ENCODE measurements at places on chromosomes 2 and 18. TPM values are rescaled to one million over a fixed set of nuclear protein-coding genes. Genes with fewer than 3 reads are reported as not detected.

The MC5R gene
- polyA plus RNA-seq = 0.66 TPM

The CCDC68 gene
- polyA plus RNA-seq = 46.3 TPM

The ZBTB7C gene
- 1.7 TPM for polyA plus RNA-seq

The NPPC gene
- 0.87 TPM for polyA plus RNA-seq

The NGEF gene
- polyA plus RNA-seq = 22.9 TPM

The PLEKHA3 gene
- polyA plus RNA-seq = 12.9 TPM

The LNPK gene
- 17.9 TPM for polyA plus RNA-seq

- H3K4me1 ChIP-seq = no peaks in the 10 kb centered on the region
- no peak for DNase-seq
- no peaks in the 10 kb centered on the region for H3K27me3 ChIP-seq
- H3K4me3 ChIP-seq = no peak overlapping the region
Observed at GRCh38 chr2:145851730-145852129, 1331.8 kb upstream of the ZEB2 start.

GRCh38 chr18:61199171-61199848 is 133.9 kb upstream of the CDH20 start:
- no peaks in the 10 kb centered on the region for H3K4me1 ChIP-seq
- H3K27me3 ChIP-seq = no peaks in the 10 kb centered on the region

- peaks cover 16% of the 10 kb centered on the region for H3K4me1 ChIP-seq
- DNase-seq = no peak
- H3K27ac ChIP-seq = no peak overlapping the region
- no peak overlapping the region for H3K4me3 ChIP-seq
- no peaks in the 10 kb centered on the region for H3K27me3 ChIP-seq
Observed at GRCh38 chr2:233359823-233360222, 5.5 kb downstream of the DGKD start.

- peaks cover 9% of the 10 kb centered on the region for H3K4me1 ChIP-seq
- no peak overlapping the region for H3K4me3 ChIP-seq
- no peak overlapping the region for H3K27ac ChIP-seq
- peaks cover 12% of the 10 kb centered on the region for H3K36me3 ChIP-seq
- no peak for DNase-seq
- H3K27me3 ChIP-seq = no peaks in the 10 kb centered on the region
Observed at GRCh38 chr2:63866009-63866709, 24.5 kb downstream of the UGP2 start.

GRCh38 chr2:71457123-71457915 is 4.0 kb downstream of the DYSF start:
- H3K4me3 ChIP-seq = no peak overlapping the region
- no peak for DNase-seq
- H3K27me3 ChIP-seq = peaks cover 34% of the 10 kb centered on the region
- H3K27ac ChIP-seq = no peak overlapping the region
- H3K36me3 ChIP-seq = no peaks in the 10 kb centered on the region

DNA sequence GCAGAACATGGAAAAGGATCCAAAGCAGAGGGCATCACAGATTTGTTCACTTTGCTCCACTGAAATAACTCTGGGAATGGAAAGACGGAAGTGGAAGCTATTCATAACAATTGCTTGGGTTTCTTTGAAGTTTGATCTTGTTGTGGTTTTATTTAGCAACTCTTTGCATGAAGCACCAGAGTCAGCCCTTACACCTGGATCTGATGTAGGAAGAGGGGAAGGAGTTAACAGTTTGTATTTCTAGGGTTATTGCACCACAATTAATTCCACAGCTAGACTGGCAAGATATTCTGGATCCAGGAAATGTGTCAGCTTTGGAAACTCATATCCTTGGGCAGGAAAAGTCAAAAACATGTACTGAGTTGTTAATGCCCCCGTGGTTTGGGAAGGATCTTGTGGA is 1143.4 kb downstream of the CNTNAP5 start:
- no peak for DNase-seq
- H3K36me3 ChIP-seq = no peaks in the 10 kb centered on the region
- H3K4me3 ChIP-seq = no peak overlapping the region
- no peak overlapping the region for H3K27ac ChIP-seq
- no peaks in the 10 kb centered on the region for H3K4me1 ChIP-seq
- H3K27me3 ChIP-seq = no peaks in the 10 kb centered on the region

DNA sequence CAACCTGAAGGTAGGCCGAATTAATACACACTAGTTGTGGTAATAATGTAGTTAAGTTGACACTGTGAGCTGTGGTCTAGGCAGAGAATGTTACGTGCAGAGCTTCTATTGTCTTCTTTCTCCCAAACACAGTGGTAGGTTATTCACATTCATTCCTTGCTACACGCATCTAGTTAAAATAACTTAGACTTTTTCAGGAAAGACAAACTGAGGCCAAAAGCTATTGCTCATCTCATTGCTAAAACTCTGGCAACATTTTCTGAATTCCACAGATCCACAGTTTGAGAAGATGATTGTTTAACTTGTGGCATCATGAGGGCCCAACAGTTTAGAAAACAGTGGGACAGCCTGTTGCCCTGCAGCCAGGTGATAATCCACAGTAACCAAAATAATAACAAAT is 850.4 kb upstream of the FSHR start:
- no peak for DNase-seq
- H3K27me3 ChIP-seq = no peaks in the 10 kb centered on the region
- no peak overlapping the region for H3K4me3 ChIP-seq
- no peaks in the 10 kb centered on the region for H3K36me3 ChIP-seq
- no peak overlapping the region for H3K27ac ChIP-seq

DNA sequence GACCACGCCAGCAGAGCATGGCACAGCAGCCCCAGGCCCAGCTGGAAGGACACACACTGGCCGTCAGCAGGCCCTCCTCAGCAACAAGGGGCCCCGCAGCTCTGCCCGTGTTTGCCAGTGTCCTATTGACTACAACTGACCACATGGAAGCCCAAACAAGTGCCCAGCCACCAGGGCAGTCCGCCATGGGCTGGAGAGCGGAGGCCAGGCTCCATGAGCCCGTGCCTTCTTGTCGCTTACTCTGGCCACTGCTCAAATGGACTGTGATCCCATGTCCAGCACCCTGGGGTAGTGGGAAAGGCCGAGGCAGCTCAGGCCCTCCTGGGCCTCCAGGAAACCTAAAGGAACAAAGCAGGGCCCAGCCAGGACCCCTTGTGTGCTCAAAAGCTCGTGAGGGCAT is 53.9 kb upstream of the TAF1B start:
- H3K36me3 ChIP-seq = no peaks in the 10 kb centered on the region
- H3K27me3 ChIP-seq = no peaks in the 10 kb centered on the region
- H3K4me1 ChIP-seq = peaks cover 11% of the 10 kb centered on the region
- H3K4me3 ChIP-seq = no peak overlapping the region
- no peak overlapping the region for H3K27ac ChIP-seq

DNA sequence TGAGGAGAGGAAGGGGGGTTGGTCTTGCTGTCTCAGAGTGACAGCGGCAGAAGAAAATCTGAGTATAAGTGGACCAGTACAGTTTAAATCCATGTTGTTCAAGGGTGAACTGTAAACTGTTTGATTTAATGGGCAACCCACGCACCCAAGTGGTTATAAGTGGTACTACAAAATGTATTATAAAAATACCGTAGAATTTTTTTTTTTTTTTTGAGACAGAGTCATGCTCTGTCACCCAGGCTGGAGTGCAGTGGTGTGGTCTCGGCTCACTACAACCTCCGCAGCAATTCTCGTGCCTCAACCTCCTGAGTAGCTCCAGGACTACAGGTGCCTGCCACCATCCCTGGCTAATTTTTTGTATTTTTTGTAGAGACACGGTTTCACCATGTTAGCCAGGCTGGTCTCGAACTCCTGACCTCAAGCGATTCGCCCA is 2.1 kb upstream of the CHCHD5 start:
- peak; percentile 51 for DNase-seq
- peaks cover 14% of the 10 kb centered on the region for H3K36me3 ChIP-seq
- H3K27ac ChIP-seq = no peak overlapping the region
- H3K27me3 ChIP-seq = no peaks in the 10 kb centered on the region

- H3K4me1 ChIP-seq = no peaks in the 10 kb centered on the region
- H3K4me3 ChIP-seq = no peak overlapping the region
- H3K27me3 ChIP-seq = no peaks in the 10 kb centered on the region
- H3K27ac ChIP-seq = no peak overlapping the region
Observed at GRCh38 chr18:5998907-5999306, 103.6 kb upstream of the TMEM200C start.

DNA sequence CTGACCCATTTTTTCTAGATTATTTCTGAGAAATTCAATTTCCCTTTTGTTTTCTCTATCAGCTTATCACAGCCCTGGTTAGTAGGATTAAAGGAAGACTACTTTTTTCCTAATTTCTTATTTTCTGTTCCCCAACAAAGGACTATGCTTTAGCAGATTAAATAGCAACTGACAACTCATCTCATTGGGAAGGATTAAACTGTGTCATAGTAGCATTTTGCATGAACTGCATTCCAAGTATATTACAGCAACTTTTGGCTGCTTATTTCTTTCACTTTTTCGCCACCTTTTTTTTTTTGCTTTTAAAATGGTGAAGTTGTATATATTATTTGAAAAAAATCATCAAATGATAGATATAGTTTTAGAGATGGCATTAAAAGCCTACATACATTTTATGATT is 570.3 kb downstream of the FBXO15 start:
- no peaks in the 10 kb centered on the region for H3K4me1 ChIP-seq
- H3K27ac ChIP-seq = no peak overlapping the region
- no peak for DNase-seq
- H3K27me3 ChIP-seq = no peaks in the 10 kb centered on the region
- H3K4me3 ChIP-seq = no peak overlapping the region

GRCh38 chr2:189601043-189601442 is 20.5 kb upstream of the SLC40A1 start:
- H3K4me1 ChIP-seq = no peaks in the 10 kb centered on the region
- no peak overlapping the region for H3K27ac ChIP-seq
- no peak for DNase-seq

GRCh38 chr2:176278927-176279326 is 9.7 kb downstream of the MTX2 start:
- DNase-seq = no peak
- no peaks in the 10 kb centered on the region for H3K27me3 ChIP-seq
- no peaks in the 10 kb centered on the region for H3K4me1 ChIP-seq
- H3K4me3 ChIP-seq = no peak overlapping the region

DNA sequence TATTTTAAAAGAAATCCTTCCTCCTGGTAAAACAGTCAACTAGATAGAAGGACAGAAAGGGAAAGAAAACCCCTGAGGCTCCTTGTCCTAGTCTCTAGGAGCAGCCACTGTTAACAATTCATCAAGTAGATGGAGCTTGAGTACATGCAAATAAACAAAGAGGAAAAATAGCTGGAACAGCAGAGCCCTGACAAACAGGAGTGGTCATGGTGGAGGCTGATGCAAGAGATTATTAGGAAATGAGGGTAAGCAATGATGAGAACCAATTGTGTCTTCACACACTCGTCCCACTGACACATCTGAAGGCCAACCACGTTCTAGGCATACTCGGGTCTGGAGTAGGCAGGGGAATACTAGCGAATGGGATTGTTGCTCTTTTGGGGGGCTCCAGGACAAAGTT is 9.2 kb downstream of the DLGAP1 start:
- DNase-seq = no peak
- no peaks in the 10 kb centered on the region for H3K4me1 ChIP-seq
- H3K4me3 ChIP-seq = no peak overlapping the region
- H3K36me3 ChIP-seq = no peaks in the 10 kb centered on the region
- no peak overlapping the region for H3K27ac ChIP-seq

GRCh38 chr2:26610504-26611335 is 30.4 kb downstream of the CIB4 start:
- H3K27ac ChIP-seq = peak overlapping the region; percentile 46
- peaks cover 41% of the 10 kb centered on the region for H3K4me1 ChIP-seq
- H3K4me3 ChIP-seq = no peak overlapping the region
- no peak for DNase-seq
- H3K36me3 ChIP-seq = no peaks in the 10 kb centered on the region

DNA sequence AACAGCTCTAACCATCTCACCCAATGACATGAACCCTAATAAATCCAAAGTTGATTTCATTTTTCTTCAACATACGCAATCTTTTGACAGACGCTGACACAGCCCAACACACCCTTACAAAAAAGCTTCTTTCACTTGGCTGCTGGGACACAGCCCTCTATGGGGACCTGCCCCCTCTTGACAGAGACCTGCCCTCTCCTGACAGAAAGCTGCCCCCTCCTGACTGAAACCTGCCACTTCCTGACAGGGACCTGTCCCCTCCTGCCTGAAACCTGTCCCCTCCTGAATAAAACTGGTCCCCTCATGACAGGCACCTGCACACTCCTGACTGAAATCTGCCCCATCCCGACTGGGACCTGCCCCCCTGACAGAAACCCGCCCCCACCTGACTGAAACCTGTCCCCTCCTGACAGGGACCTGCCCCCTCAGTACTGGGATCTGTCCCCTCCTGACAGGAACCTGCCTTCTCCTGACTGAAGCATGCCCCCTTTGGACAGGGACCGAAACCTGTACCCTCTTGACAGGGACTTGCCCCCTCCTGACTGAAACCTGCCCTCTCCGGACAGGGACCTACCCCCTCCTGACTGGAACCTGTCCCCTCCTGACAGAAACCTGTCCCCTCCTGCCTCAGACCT is 87.9 kb downstream of the PXDN start:
- H3K27me3 ChIP-seq = no peaks in the 10 kb centered on the region
- H3K4me1 ChIP-seq = no peaks in the 10 kb centered on the region
- H3K4me3 ChIP-seq = no peak overlapping the region
- H3K27ac ChIP-seq = no peak overlapping the region
- H3K36me3 ChIP-seq = peaks cover 33% of the 10 kb centered on the region

DNA sequence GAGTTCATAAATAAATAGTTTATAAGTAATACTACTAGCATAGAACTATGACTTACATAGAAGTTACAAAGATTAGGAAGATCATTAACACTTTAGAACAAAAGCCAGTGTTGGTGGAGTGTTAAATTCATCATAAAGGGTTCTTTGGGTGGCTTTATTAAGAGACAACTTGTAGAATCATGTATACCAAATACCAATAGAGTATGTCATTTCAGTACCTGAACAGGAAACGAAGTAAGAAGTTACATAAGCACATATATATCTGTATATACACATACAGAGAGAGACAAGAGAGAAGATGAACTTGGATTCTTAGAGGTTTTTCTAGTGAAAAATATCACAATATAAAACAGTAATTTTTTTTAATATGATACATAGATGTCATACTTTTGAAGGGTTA is 82.5 kb upstream of the OTX1 start:
- H3K27me3 ChIP-seq = no peaks in the 10 kb centered on the region
- no peak overlapping the region for H3K4me3 ChIP-seq
- DNase-seq = no peak
- H3K27ac ChIP-seq = no peak overlapping the region

DNA sequence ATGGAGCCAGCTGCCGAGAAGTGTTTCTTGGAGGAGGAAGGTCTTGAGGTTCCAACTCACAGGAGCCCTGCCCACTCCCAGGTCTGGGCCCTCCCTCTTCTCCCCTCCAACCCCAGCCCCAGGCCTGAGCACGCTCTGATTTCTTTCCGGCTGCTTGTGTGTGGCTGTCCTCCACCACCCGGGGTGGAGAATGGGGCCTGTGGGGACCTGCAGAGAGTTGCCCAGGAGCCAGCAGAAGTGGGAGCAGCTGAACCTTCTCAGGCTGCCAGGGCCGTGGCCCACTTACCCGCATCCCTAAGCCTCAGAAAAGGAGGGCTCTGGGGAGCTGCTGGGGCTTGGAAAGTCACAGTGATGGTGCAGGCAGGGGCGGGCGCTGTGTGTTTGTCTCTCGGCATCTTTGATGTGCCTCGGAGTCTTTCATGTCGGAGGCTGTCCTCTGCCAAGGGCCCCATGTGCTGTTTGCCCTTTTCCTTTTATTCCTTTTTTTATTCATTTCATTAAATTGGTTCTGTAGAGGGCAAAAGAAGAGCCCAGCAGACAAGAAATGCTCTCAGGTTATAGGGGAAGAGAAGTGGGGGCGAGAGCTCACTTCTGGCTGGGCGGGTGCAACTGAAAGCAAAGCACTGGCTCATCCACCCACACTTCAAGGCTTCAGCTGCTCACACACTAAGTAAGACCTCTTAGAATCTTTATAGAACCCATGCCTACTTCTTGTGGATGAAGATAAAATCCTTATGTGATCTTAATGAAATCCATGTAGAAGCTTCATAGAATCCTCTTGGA is 52.5 kb downstream of the SDC1 start:
- peaks cover 15% of the 10 kb centered on the region for H3K4me1 ChIP-seq
- no peaks in the 10 kb centered on the region for H3K27me3 ChIP-seq
- no peaks in the 10 kb centered on the region for H3K36me3 ChIP-seq
